Choroid plexus epithelial cell (primary cell): ENCODE measurements at places on chromosomes 2 and 18.

DNA sequence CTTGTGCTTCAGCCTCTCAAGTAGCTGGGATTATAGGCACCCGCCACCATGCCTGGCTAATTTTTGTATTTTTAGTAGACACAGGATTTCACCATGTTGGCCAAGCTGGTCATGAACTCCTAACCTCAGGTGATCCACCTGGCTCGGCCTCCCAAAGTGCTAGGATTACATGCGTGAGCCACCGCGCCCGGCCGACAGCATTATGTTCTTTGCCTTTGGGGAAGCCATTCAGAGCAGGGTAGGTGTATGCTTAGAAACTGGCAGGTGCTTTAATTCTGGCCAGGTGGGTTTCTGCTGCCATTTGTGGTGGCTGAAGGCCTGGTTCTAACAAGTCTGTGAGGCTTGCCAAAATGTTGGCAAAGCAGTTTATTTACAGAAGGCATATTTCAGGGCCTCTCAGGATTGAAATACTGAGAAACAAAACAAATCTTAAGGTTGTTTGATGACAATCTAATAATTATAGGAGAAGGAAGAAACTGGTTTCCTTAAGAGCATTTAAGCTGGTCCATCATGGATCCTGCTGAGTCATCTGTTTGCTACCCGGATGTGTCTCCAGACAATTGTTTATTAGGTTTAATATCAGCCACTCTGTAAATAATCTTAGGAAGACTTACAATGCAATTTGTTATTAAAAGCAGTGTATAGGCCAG lies 16.0 kb downstream of the SLC20A1 start:
- peak; percentile 42 for DNase-seq

- DNase-seq = no peak
Observed at GRCh38 chr2:216116418-216116817, 7.3 kb downstream of the XRCC5 start.

DNA sequence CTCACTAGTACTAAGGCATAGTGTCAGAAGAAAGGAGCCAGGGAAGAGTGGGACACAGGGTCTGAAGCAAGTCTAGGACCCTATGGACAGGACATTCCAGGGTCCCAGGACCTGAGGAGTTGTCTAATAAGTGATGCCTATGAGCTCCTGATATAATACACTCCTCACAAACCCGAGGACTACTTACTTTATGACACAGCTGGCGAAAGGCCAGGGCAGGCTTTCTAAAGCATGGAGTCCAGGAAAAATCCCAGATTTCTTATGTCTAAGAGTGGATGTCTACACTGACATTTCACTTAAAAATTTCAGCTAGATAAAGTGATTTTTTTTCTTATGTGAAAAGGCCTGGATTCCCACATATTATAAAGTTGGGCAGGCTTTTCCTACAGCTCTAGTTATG lies 502.2 kb upstream of the SETBP1 start:
- no peak for DNase-seq

GRCh38 chr2:56185101-56185581 lies 1.4 kb downstream of the CCDC85A start:
- no peak for DNase-seq

DNA sequence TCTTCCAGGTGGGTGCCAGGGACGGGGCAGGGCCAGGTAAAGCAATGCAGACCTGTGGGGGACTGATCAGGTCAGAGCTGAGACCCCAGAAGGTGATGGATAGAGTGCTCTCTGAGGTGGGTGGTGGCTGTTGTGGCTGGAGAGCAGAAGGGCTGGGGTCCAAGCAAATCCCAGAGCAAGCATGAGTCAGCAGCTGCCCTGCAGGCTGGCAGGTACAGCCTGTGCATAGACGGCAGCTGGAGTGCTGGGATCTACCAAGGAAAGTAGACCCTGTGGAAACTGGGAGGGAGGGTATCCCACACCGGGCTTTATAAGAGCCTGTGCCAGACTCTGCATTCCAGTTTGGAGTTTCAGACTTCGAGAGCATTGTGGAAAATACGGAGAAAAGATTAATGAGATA lies 663 bp downstream of the TRIM54 start:
- DNase-seq = no peak

DNA sequence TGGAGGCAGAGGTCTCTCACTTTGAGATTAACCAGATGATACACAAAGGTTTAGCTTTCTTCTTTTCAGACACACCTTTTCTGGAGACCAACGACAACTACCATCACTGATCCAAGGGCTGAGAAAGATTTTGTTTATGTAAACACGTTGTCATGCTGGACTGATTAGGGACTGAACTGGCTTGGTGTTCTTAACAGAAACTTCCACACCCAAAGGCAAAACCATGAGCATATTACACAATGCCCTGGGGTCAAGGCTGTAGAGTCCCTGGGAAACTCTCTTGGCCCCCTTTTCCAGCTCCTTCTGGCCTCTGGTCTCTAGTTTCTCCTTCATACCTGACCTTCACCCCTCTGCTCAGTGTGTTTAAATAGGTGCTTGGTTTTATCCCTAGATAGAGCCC lies 447.0 kb upstream of the TCF4 start:
- DNase-seq = no peak

DNA sequence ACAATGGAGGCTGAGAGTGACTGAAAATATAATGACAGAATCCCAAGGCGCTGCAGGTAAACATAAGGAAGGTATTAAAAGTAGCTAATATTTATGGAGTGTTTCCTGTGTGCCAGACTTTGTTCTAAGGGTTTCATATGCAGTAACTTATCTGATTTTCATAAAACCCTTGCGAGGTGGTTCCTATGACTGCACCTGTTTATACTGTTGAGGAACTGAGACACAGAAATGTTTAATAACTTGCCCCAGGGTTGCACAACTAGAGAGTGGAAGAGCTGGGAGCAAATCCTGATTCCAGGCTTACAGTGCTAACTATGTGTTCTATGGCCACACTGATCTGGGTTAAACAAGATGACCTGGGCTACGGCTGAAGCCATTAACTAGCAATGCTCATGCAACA lies 2.4 kb downstream of the SP110 start:
- DNase-seq = no peak

DNA sequence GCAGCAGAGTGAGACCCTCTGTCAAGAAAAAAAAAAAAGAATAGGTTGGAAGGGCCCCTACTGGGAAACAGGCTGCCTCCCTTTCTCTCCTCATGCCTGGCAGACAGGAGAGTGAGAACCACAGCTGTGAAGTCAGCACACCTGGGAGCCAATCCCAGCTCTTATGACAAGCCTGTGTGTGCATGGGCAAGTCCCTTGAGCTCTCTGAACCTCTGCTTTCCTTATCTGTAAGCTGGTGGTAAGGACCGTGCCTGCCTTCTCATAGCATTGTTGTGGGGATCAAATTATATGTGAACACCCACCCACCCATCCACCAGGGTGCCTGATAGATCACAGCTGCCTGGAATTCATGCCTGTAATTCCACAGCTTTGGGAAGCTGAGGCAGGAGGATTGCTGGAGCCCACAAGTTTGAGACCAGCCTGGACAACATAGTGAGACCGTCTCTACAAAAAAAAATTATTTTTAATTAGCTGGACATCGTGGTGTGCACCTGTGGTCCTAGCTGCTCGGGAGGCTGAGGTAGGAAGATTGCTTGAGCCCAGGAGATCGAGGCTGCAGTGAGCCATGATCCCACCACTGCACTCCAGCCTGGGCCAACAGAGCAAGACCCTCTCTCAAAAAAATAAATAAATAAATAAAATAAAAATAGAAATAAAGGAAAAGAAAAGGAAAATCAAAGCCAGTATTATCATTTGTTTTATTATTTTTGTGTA lies 66.9 kb upstream of the MCFD2 start:
- no peak for DNase-seq

- DNase-seq = no peak
Observed at GRCh38 chr2:59677158-59677557, 876.3 kb downstream of the BCL11A start.
